Hematopoietic multipotent progenitor cell treated with erythropoietin and hydrocortisone succinate and interleukin-3 and kit ligand, for 6 days (in vitro differentiated cells): ENCODE measurements at places on chromosomes 6 and 20.

DNA sequence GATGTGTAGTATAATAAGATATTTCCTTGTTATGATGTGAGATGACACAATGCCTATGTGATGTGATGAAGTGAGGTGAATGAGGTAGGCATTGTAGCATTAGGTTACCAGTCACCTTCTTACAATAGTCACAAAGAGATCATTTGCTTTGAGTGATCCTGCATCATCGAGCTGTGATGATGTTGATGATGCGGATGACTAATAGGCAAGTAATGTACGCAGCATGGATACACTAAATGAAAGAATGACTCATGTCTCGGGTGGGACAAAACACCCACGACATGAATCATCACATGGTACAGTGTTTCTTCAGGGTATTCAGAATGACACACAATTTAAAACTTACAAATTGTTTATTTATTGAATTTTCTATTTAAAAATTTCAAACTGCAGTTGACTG, 806.3 kb upstream of the GJE1 start:
- no peak for DNase-seq

DNA sequence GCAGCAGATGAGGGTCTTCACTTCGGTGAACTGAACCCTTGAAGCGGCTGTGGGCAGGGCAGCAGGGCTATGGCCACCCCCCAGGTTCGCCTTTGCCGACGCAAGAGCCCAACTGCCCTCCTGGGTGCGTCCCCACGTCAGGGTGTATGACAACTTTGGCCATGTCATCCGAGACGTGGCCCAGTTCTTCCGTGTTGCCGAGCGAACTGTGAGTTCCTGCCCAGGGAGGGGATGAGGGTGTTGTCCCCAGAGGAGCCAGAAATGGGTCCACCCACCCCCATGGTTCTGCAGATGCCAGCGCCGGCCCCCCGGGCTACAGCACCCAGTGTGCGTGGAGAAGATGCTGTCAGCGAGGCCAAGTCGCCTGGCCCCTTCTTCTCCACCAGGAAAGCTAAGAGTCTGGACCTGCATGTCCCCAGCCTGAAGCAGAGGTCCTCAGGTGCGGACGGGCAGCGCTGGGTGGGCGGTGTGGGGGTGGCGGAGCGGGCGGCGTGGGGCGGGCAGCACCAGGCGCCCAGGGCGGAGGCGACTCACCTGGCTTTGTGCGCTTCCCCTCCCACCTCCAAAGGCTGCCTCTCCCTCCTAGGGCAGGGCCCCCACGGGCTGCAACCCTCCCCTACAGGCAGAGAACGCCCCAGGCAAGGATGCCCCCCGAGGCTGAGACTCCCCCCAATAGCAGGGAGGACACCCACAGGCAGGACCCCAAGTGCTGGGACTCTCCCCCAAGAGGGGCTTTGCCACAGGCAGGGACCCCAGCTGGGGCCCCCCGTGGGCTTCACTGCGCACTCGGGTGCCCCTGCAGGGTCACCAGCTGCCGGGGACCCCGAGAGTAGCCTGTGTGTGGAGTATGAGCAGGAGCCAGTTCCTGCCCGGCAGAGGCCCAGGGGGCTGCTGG, 6.2 kb upstream of the TNFRSF6B start:
- DNase-seq, result no peak

GRCh38 chr6:43748765-43749164, 21.2 kb upstream of the VEGFA start:
- DNase-seq, result no peak

GRCh38 chr6:113170454-113170853, 686.7 kb upstream of the MARCKS start:
- DNase-seq, result no peak

DNA sequence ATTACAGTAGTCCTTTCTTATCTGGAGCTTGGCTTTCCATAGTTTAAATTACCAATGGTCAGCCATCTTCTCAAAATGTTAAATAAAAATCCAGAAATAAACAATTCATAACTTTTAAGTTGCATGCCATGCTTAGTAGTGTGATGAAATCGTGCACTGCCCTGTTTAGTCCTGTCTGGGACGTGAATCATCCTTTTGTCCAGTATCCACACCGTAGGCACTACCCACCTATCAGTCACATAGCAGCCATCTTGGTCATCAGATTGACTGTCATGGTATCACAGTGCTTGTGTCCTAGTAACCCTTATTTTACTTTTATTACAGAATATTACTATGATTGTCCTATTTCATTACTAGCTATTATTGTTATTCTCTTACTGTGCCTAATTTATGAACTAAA, 924.1 kb downstream of the EYS start:
- DNase-seq, result no peak

GRCh38 chr20:24470746-24471582, 1.5 kb downstream of the SYNDIG1 start:
- DNase-seq, result no peak

DNA sequence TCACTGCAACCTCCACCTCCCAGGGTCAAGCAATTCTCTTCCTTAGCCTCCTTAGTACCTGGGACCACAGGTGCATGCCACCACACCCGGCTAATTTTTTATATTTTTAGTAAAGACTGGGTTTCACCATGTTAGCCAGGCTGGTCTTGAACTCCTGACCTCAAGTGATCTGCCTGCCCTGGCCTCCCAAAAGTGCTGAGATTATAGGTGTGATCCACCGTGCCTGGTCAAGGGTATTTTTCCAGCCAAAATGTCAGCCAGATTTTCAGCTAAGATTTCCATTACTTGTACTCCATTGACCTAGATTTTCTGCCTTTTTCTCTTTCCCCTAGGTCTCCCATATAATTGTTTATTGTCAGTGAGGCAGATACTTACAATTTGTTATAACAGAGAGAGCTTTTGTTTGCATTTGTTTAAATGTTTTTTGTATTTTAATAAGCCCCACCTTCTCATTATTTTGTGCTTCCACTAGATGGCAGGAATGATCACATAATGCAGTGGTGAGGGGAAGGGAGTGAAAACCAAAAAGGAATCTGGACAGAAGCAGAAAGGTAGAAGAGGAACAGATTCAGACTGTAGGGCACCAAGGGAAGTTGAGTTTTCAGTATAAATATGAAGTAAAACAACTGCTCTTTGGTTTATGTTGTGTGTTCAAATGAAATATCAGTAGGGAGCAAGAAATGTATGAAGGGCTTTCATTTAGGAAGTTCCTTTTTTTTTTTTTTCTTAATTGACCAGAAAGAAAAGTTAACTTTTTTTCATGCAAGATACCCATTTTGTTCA, 29.7 kb downstream of the RPF2 start:
- DNase-seq, result peak; percentile 78

DNA sequence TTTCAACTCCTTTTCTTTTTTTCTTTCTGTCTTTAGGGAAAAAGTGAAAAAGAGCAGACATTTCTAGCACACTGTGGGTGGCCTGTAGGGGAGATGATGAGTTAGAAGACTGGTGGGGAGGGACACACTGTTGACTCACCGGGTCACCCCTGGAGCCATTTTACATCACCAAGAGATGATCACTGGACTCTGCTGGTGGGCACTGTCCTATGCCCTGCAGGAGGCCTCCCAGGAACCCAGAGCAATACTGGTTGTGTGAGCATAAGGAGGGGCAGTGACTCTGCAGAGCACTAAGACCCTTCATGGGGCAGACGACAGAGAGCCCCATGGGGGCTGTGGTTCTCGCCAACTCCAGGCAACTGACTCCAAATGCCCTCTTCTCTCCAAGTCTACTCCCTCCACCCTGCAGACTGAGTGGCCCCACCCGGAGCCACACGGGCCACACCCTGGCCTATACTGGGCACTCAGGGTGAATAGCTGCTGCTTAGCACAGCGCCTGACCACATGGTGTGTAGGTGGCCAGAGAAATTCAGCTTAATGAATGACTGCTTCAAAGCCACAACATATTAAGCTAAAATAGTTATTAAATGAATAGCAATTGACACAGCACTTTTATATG, 177.5 kb downstream of the CDC5L start:
- peak; percentile 10 for DNase-seq

- DNase-seq, result no peak
Observed at GRCh38 chr6:54481091-54481490, 172.8 kb downstream of the TINAG start.

DNA sequence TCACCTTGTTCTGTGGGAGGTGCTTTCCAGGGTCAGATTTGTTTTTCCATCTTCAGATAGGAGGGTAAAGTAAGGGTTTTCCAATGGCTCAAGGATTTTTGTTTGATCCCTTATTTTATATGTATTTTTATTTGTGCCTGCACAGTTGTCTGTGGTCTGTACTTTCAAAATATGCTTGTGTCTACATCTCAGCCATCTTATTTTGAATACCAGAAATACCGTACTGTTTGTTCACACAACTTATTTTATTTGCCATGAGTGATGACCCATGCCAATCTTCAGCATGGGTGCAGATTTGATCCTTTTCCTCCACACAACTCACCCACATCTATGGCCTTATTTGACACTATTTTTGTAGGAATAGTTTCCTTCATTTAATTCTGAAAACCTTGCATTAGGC, 72.2 kb upstream of the PTCHD4 start:
- DNase-seq, result no peak

GRCh38 chr6:165876588-165876987, 213.5 kb upstream of the PDE10A start:
- DNase-seq, result no peak

DNA sequence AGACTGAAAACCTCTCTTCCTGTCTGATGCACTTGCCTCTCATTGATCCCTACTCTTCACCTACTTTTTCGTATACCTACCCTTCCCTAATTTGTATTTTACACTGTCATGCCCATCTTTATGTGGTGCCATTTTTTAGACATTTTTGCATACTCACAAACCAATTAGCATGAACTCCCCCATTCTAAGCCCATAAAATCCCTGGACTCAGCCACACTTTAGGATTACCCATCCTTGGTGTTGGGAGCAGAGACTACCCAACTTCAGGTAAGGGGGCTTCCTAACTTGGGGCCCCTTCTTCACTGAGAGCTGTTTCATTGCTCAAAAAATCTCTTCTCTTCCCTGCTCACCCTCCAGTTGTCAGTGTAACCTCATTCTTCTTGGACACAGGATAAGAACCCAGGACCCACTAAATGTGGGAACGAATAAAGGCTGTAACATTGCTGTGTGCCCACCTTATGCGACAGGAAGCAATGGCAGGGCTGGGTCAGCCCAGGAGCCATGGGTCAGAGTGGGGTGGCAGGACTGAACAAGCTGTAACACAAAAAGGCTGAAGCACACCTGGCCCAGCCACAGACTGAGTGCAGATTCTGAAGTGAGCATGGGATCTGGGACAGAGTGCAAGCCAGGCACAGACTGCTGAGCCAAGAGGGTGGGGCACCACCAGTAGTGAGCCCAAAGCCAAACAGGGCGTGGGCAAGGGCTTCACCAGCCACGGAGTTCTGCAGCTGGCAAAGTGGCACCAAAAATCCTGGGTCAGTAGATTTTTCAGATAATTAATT, 789.1 kb upstream of the HS3ST5 start:
- DNase-seq, result no peak

GRCh38 chr6:152993431-152993830, 9.1 kb downstream of the MTRF1L start:
- DNase-seq, result peak; percentile 49

DNA sequence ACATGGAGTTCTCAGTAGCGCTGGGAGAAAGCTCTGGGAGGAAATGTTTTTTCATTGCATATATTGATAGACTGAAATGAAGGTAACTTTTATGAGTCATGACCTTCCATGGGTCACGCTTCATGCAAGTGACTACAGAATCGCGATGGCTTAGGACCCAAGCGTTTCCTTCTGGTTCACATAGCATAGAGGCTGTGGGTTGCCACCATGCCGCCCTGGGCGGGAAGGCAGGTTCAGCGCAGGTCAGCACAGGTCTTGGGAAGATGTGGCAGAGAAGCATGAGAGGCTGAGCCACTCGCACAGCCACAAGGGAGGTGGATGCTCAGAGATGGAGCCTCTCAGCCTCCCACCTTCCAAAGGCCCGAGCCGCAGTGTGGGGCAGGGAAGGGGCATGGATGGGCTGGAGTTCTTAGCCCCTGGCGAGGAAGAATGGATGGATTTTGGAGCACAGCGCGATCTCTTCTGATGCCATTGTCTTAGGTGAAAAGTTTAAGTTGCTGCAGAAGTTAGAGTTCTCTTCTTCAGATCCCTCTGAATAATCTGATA, 219.5 kb downstream of the SMOC2 start:
- DNase-seq, result no peak

- no peak for DNase-seq
Observed at GRCh38 chr20:23666189-23666588, 22.6 kb downstream of the CST4 start.

DNA sequence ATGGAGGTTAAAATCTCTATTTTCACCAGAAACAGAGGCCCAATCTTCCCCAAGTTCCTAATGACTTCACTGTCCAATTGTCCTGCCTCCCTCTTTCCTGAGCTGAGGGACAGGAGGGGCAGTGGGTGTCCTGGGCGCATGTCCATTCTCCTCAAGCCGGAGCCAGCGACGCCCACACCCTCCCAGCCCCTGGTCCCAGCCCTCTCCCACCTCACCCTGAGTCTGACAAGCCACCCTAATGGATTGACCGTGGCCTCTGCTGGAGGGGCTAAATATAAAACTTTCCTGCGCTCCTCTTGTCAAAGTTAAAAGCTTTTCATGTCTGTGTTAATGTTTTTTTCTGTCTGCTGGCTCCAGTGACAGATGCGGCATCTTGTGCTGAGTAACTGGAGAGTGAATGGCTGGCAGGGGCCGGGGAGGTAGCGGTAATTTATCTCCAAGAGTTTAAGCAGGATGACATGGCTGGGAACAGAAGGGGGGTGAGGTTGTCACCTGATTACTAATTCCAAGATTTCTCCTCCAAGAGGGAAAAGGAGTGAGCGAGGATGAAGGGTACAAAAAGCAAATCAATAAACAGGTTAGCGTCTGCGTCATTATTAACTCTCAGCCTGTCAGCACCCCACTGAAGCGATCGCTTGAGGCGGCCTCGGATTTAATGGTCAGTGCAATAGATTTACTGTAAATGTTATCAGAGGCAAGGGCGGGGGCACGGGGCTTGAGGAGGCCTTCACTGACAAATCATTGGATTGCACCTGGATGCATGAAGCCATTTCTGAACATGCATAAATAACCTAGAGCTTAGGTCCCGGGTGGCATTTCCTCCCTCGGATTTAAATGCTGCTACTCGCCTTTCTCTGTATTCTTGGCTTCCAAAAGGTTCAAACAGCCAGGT, 118.1 kb upstream of the MAFB start:
- no peak for DNase-seq

DNA sequence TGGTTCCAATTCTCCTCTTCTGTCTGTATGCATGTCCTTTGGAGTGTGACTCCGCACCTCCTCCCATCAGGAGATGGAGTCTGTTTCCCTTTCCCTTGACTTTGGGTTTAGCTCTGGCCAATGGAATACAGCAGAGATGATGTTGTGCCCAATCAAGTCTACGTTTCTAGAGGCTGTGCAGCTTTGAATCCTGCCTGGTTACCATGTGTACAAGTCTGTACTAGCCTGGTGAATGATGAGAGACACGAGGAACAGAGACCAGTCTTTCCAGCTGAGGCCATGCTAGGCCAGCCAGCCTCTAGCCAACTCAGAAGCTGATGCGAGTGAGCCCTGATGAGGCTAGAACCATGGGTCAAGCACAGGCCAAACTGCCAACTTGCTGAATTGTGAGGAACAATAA, 83.2 kb downstream of the LAMP5 start:
- no peak for DNase-seq

GRCh38 chr6:81761197-81761596, 8.7 kb upstream of the TENT5A start:
- DNase-seq, result no peak

- no peak for DNase-seq
Observed at GRCh38 chr20:38590676-38591473, 9.9 kb downstream of the ADIG start.

GRCh38 chr6:2502998-2503674, 247.6 kb downstream of the MYLK4 start:
- no peak for DNase-seq
